ENCODE measurements at places on chromosomes 16 and 17.
A peak's percentile ranks its signal among the peaks of the same experiment; 100 is the strongest.

GRCh38 chr17:44878627-44879221, 20.5 kb downstream of the EFTUD2 start:
- DNase-seq: no peak

GRCh38 chr17:81097134-81097942, 62.4 kb downstream of the BAIAP2 start:
- DNase-seq: peak; percentile 61

- no peak for DNase-seq
Measured at GRCh38 chr17:16407911-16408588, 7.3 kb upstream of the TRPV2 start.

DNA sequence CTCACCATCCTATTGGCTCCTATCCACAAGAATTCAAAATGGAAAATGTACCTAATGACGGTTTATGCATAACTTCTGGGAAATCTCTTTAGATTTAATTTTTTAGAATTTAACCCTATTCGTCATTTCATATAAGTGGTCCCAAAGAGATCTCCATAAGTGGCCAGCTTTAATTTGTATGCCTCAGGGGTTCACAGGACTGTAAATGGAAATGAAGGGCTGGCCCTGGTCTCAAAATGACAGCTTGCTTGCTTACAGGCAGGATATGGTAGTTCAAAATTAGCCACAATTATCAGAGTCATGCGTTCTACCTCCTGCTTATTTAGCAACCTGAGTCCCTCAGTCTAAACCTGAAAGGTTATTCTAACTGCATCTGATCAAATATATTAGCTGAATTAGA, 6.6 kb upstream of the NACA2 start:
- no peak for DNase-seq
